Activated CD8-positive, alpha-beta memory T cell treated with anti-CD3 and anti-CD28 coated beads for 48 hours (primary cell): ENCODE measurements at places on chromosomes 1 and 21.

- DNase-seq: no peak
Measured at GRCh38 chr1:9084906-9085305, 15.5 kb upstream of the SLC2A5 start.

- DNase-seq: no peak
Measured at GRCh38 chr1:59484096-59484495, 187.2 kb downstream of the FGGY start.

DNA sequence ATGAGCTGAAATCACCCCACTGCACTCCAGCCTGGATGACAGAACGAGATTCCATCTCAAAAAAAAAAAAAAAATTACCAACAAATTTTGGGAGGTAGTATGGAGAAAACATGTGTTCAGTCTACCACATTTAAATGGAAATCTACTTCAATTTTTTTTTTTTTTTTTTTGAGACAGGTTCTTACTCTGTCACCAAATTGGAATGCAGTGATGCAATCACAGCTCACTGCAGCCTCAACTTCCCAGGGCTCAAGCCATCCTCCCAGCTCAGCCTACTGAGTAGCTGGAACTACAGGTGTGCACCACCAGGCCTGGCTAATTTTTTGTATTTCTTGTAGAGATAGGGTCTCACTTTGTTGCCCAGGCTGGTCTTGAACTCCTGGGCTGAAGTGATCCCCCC is 82.1 kb downstream of the GFI1 start:
- no peak for DNase-seq

GRCh38 chr1:234386122-234386521 is 12.9 kb downstream of the COA6 start:
- no peak for DNase-seq

DNA sequence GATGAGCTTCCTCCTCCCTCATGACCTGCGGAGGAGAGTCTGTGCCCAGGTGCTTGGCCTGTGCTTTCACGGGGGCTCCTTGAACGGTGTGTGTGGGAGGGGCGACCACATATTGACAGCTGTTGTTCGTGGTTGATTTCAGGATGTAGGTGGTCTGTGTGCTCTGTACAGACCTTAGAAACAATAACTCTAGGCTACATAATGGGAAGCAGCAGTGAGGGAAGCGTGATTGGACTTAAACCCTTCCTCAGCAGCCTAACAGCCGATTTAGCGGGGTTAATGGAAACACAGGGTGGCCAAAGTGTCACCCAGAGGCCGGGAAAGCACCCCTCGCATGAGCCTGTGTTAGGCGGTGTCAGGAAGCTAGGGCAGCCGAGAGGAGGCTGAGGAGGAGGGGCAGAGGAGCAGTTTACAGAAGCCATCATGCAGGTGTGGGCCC is 56.0 kb downstream of the TBCE start:
- no peak for DNase-seq

- DNase-seq: no peak
Measured at GRCh38 chr1:13675151-13675651, 24.8 kb upstream of the PRDM2 start.

- DNase-seq: peak; percentile 55
Measured at GRCh38 chr1:18875107-18875795, 15.8 kb upstream of the TAS1R2 start.

GRCh38 chr1:193476748-193477147 is 290.3 kb upstream of the B3GALT2 start:
- DNase-seq: no peak

GRCh38 chr1:67753776-67754525 is 69.0 kb downstream of the GADD45A start:
- no peak for DNase-seq

GRCh38 chr1:21938732-21939538 is 1.8 kb upstream of the HSPG2 start:
- DNase-seq: no peak
